ENCODE measurements at places on chromosomes 13 and 19.
A peak's percentile ranks its signal among the peaks of the same experiment; 100 is the strongest.

DNA sequence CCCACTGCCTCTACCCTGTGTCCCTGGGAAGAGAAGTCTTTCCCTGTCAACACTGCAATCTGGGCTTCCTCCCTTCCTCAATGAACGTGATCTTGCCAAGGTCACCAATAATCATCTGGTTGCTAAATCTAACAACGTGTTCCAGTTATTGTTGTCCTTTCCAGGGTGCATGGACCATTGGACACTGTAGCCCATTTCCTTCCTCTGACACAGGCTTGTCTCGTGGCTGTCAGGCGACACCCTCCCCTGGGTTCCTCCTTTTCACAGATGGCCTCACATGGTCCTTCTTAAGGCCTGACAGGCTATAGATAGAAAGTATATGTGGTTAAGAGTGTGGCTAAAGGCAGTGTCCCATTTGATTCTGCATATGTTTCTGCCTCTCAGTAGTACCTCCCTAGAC, 67.7 kb upstream of the STARD13 start:
- DNase-seq, result no peak

- DNase-seq, result no peak
Measured at GRCh38 chr13:32124743-32125142, 93.2 kb downstream of the FRY start.

DNA sequence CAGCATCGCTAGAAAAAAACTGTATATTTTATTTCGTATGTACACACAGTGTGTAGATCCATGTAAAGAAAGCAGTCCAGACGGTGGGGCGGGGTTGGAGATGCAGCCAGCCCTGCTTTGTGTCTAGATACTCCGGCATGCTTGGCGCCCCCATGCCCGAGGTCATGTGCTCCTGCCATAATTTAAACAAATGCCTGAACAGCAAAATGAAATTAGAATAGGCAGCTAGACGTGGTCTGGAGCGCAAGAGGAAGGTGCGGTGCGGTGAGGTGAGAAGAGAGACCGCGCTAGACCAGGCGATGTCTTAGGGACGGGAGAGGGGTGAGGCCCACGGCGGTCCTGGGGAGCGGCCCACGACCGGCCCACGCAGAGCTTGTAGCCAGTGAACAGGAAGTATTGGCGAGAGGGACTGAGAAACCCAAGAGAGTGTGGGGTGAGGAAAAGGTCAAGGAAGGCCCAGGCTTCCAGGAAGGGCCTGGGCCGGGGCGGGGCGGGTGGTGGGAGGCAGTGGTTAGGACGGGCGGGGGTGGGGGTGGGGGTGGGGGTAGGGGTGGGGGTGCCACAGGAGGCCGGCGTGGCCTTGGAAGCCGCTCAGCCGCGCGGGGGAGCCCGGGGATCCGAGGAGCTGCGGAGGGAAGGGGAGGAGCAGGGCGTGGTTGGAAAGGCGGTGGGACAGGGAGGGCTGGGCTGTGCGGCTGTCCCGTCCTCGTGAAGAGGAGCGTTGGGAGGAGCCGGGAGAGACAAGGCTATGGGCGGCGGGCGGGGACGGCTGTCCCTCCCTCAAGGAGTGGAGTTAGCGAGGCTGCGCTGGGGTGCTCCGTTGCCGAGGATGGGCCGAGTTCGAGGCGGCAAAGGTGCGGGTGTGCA, 254.7 kb upstream of the SGCG start:
- peak; percentile 3 for DNase-seq

GRCh38 chr13:111219950-111220349, 100.5 kb upstream of the TEX29 start:
- DNase-seq, result no peak

DNA sequence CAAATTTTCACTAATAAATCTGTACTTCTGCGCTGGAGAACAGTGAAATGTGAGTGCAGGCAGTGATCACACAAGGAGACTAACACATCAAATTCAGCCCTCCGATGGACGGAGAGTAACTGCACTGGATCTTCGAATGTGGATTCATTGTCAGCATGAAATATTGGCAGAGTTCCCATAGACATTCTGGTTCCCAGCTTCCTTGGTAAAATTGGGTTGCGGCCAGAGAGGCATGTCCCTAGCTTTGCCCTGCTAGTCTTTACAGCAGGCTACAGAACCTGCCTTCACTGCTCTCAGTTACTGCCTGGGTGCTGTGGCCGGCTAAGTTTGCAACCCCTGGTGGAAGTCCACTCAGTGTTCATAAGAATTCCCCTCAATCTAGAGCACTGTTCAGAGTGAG, 32.3 kb upstream of the UQCRFS1 start:
- no peak for DNase-seq

DNA sequence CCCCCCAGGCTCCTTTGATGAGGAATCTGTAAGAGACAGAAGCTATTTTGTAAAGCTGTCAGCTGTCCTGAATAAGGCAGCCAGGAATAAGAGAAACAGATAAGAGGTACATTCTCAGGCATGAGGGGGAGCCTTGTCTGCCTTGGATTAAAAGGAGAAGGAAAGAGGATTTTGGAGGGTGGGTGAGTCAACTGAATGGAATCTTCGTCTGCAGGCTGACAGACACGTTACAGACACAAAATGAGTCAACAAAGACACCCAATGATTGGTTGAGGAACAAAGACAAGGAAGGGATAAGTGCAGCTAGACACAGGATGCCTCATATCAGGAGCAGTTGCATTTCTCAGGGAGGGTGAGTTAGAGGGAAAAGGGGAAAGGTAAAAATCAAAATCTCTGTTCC, 162.5 kb downstream of the OLFM4 start:
- no peak for DNase-seq
